ENCODE measurements at places on chromosomes 3 and 15.
A peak's percentile ranks its signal among the peaks of the same experiment; 100 is the strongest.

GRCh38 chr3:166274351-166275023 is 437.3 kb upstream of the BCHE start:
- H3K4me1 ChIP-seq, result no peaks in the 10 kb centered on the region
- H3K36me3 ChIP-seq, result no peaks in the 10 kb centered on the region
- H3K27me3 ChIP-seq, result no peaks in the 10 kb centered on the region
- H3K4me3 ChIP-seq, result no peak overlapping the region
- DNase-seq, result no peak
- no peak overlapping the region for H3K27ac ChIP-seq

DNA sequence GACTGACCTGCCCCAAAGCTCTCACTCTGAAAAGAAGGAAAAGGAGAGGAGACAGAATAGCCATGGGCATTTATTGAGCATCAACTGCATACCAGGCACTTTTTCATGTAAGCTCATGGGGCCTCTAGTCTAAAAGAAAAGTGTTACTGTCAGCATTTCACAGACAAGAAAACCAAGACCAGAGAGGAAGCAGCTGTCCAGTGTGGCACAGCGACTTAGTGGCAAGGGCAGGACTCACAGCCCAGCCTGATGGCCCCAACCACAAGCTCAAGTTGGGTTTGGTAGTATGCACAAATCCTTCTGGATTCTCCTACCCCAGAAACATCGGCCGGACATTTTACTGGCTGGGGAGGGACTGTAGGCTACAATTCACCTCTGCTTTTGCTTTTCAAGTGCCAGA is 5.8 kb downstream of the EFCC1 start:
- peaks cover 33% of the 10 kb centered on the region for H3K4me1 ChIP-seq
- no peak for DNase-seq
- H3K27me3 ChIP-seq, result peaks cover 18% of the 10 kb centered on the region
- H3K36me3 ChIP-seq, result peaks cover 39% of the 10 kb centered on the region

DNA sequence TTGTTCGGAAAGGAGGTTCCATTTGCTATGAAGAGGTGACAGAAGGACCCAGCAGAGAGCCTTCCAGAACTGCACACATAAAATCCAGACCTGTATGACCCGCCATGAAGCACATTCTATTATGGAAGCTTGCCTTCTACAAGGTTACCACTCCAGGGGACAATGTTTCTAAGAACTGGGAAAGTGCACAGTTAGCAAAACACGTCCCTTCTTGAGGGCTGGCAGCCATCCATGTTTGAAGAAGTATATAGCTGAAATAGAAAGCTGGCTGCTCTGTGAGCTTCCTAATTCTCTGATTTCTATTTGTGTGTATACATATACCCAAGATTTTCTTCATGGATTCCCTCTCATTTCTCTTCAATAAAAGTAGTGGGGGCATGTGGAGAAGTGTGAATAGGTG is 74.6 kb downstream of the CNTN3 start:
- no peaks in the 10 kb centered on the region for H3K4me1 ChIP-seq
- no peak overlapping the region for H3K4me3 ChIP-seq
- no peak for DNase-seq

DNA sequence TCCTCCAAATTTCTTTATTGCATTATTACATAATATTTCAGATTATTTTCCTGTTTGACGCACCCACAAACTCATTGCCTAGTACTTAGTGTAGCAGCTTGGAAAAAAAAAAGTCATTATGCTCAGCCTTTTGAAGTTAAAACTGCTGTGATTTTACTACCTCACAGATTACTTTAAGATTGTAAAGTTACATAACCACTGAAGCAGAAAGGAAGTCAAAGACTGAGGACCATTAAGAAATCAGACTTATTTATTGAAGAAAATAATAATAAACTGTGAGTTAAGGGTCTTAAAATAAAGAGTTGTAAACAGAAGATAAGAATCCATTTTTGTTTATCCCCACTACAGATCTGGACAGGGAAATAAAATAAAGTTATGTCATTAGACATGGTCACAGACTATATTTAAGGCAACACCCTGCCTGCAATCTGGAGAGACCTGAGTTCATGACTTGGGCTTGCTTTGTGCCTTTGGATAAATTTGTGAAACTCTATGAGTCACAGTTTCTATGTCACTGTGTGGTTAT is 212.1 kb upstream of the ROBO2 start:
- DNase-seq, result no peak
- H3K27ac ChIP-seq, result no peak overlapping the region
- H3K36me3 ChIP-seq, result no peaks in the 10 kb centered on the region
- no peaks in the 10 kb centered on the region for H3K4me1 ChIP-seq

- peaks cover 5% of the 10 kb centered on the region for H3K36me3 ChIP-seq
- peaks cover 9% of the 10 kb centered on the region for H3K4me1 ChIP-seq
- H3K27me3 ChIP-seq, result peaks cover 10% of the 10 kb centered on the region
- peak overlapping the region; percentile 27 for H3K27ac ChIP-seq
Observed at GRCh38 chr15:31869686-31870307, 160.5 kb upstream of the CHRNA7 start.

GRCh38 chr3:152517502-152517901 is 248.8 kb downstream of the MBNL1 start:
- H3K4me1 ChIP-seq, result no peaks in the 10 kb centered on the region
- H3K36me3 ChIP-seq, result no peaks in the 10 kb centered on the region
- H3K27ac ChIP-seq, result no peak overlapping the region
- no peak overlapping the region for H3K4me3 ChIP-seq
- DNase-seq, result no peak

GRCh38 chr3:191355406-191355805 is 25.1 kb upstream of the UTS2B start:
- H3K27ac ChIP-seq, result no peak overlapping the region
- peaks cover 1% of the 10 kb centered on the region for H3K27me3 ChIP-seq
- H3K36me3 ChIP-seq, result peaks cover 16% of the 10 kb centered on the region
- no peak for DNase-seq
- peaks cover 28% of the 10 kb centered on the region for H3K4me1 ChIP-seq

DNA sequence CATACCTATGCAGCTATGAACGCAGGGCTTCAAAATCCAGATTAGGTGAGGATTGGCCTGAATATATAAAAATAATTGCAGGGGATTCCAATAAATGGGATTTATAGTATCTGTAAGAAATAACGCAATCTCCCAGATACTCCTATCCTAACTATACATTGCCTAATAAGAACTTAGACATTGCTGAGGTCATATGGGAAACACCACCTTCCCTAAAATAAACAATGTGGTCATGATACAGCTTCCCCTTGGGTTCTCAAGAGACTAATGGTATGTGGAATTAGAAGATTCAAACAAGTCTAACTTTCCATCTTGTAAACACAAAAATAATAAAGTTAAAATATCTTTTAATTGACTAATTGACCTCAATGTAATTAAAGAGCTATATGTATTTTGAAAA is 28.2 kb downstream of the UBE3A start:
- H3K4me3 ChIP-seq, result no peak overlapping the region
- H3K36me3 ChIP-seq, result no peaks in the 10 kb centered on the region
- H3K4me1 ChIP-seq, result peaks cover 13% of the 10 kb centered on the region

GRCh38 chr3:52827866-52828376 is 2.6 kb downstream of the ITIH4 start:
- peaks cover 2% of the 10 kb centered on the region for H3K4me1 ChIP-seq
- DNase-seq, result peak; percentile 16
- no peak overlapping the region for H3K4me3 ChIP-seq
- H3K27ac ChIP-seq, result no peak overlapping the region
- no peaks in the 10 kb centered on the region for H3K27me3 ChIP-seq
- peaks cover 4% of the 10 kb centered on the region for H3K36me3 ChIP-seq

GRCh38 chr3:88149101-88149508 is 654 bp upstream of the C3orf38 start:
- H3K36me3 ChIP-seq, result peaks cover 3% of the 10 kb centered on the region
- peaks cover 4% of the 10 kb centered on the region for H3K27me3 ChIP-seq
- H3K4me3 ChIP-seq, result peak overlapping the region; percentile 98
- H3K4me1 ChIP-seq, result peaks cover 13% of the 10 kb centered on the region

GRCh38 chr3:101824702-101825101 is 24.6 kb upstream of the NFKBIZ start:
- no peak for DNase-seq
- H3K36me3 ChIP-seq, result peaks cover 6% of the 10 kb centered on the region
- peaks cover 2% of the 10 kb centered on the region for H3K27me3 ChIP-seq

DNA sequence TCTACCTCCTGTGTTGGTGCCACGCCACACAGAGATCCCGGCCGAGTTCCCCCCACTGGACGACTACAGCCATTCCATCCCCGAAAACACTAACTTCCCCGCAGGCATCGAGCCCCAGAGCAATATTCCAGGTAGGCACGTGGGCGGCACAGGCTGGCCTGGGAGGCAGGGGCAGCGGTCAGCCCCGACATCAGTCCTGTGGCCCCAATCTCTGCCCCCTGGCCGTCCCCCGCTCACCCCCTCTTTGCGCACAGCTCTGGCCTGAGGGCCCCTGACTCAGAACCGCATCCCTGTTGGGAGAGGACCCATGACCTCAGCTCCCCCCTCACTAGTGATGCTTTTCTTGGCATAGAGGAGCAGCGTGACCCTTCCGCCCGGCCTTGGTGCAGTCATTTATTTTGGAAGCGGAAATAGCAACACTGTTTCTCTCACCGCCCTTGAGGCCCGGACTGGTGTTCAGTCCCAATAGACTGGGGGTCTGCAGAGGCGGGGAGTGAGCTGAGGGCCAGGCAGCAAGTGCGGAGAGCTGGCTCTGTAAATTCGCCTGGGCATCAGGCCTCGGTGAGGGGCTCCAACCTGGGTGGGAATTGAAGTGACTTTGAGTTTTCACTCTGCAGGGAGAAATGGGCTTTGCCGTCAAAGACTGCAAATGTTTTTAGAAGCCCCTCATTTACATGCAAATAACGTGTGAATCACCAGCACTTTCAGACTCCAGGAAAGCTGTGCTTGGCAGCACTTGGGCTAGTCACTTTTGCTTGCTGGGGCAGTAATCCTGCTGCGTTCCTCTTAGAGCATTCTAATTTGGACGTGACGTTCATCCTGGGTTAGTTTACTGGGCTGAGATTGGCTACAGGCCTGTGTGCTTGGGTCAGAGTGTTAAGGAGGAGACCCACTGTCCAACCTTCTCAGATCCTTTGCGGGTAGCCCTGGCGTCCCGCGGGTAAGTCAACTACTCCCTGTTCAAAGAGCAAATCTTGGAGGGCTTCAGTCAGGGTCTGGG is 88.9 kb downstream of the AAGAB start:
- peaks cover 4% of the 10 kb centered on the region for H3K4me1 ChIP-seq
- H3K27ac ChIP-seq, result no peak overlapping the region
- peaks cover 6% of the 10 kb centered on the region for H3K36me3 ChIP-seq
- DNase-seq, result no peak
- peaks cover 6% of the 10 kb centered on the region for H3K27me3 ChIP-seq

- H3K4me1 ChIP-seq, result peaks cover 7% of the 10 kb centered on the region
- DNase-seq, result no peak
- no peak overlapping the region for H3K27ac ChIP-seq
- peaks cover 11% of the 10 kb centered on the region for H3K27me3 ChIP-seq
- H3K36me3 ChIP-seq, result no peaks in the 10 kb centered on the region
Observed at GRCh38 chr15:63038926-63039673, 3.4 kb upstream of the TPM1 start.

DNA sequence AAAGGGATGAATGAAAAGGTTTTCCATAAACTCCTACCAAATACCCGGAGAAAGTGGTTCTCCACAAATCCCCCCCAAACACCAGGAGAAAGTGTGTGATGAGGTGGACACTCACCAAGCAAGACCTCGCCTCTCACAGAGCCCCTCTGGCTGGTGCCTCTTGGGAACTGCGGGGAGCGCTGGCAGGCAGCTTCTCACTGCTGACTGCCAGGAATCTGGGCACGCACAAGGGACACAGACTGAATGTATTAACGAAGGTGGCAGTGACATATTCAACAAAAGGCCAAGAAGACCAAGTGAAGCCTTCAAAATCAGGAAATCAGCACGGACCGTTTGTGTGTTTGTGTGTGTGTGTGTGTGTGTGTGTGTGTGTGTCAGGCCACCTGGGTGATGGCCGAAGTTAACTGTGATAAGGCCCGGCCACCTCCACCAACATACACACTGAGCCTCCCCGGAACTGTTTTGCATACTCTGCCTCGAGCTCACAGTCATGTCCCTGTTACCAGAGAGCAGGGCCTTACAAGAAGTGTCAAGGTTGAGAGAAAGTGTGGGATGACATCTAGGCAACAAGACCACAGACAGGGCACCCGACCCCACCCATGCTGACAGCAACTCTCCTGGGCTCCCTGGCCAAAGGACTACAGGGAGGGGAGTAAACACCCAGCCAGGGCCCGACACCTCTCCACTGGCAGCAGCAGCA is 18.0 kb downstream of the ATP10A start:
- H3K4me1 ChIP-seq, result peaks cover 2% of the 10 kb centered on the region
- H3K36me3 ChIP-seq, result no peaks in the 10 kb centered on the region
- H3K4me3 ChIP-seq, result no peak overlapping the region
- peaks cover 1% of the 10 kb centered on the region for H3K27me3 ChIP-seq
- no peak overlapping the region for H3K27ac ChIP-seq

All from endothelial cell (in vitro differentiated cells).